ENCODE measurements at places on chromosomes 16 and 17.

GRCh38 chr16:69116256-69116875, 10.9 kb downstream of the HAS3 start:
- DNase-seq: no peak

DNA sequence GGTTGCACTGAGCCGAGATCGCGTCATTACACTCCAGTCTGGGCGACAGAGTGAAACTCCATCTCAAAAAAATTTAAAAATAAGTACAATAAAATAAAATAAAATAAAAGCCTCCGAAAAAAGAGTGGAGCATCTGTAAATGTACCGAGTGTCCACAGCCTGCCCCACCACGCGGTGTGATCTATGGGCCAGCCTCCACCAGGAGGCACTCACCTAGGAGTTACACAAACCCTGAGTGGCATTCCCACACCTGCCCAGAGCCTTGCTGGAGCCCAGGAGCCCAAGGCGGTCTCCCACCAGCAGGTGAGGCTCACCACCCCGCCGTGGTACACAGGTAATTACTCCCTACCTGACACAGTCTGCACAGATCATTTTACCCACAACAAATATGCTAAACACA, 183.2 kb downstream of the ZNF423 start:
- DNase-seq: no peak

GRCh38 chr17:77601054-77601979, 357.2 kb upstream of the TNRC6C start:
- DNase-seq: no peak

DNA sequence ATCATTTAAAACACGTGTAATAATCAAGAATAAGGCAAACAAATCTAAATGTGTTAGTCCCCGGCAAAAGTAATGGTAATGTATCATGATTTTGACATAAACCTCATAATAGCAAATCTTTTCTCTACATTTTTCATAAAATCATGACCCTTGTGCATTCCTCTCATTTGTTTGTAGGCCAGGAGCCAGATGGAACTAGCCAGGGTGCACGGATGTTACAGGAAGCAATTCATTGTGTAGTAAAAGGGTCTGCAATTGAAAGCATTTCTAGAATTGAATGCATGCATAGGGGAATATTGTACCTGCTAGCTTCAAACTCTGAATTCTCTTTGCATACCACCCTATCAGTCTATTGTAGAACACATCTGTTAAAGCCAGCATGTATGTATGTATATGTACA, 66.6 kb downstream of the CNTNAP4 start:
- DNase-seq: no peak
